ENCODE measurements at places on chromosomes 1 and 21.

- DNase-seq, result no peak
Measured at GRCh38 chr1:205629751-205630150, 2.1 kb downstream of the ELK4 start.

DNA sequence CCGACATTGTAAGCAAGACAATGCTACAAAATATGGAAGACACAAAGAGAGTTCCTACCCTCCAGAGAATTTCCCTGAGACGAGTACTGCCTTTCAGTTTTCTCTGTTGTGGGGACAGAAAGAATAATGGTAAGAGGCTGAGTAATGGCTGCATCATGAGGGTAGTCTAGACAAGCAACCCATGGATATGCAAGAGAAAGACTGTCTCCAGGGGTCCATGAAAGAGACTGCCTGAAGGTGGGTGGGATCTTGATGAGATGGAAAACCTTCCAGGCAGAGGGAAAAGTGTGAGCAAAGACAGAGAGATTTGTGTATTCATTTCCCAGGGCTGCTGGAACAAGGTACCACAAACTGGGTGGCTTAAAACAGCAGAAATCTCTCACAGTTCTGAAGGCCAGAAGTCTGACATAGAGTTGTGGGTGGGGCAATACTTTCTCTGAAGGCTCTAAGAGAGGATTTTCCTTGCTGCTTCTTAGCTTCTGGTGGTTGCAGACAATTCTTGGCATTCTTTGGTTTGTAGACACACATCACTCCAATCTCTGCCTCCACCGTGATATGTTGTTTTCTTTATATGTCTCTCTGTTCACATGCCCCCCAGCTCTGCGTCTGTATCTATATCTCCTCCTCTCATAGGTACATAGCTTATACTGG lies 41.4 kb downstream of the ANP32E start:
- DNase-seq, result no peak

GRCh38 chr1:203645996-203646395 lies 19.4 kb downstream of the ATP2B4 start:
- no peak for DNase-seq

DNA sequence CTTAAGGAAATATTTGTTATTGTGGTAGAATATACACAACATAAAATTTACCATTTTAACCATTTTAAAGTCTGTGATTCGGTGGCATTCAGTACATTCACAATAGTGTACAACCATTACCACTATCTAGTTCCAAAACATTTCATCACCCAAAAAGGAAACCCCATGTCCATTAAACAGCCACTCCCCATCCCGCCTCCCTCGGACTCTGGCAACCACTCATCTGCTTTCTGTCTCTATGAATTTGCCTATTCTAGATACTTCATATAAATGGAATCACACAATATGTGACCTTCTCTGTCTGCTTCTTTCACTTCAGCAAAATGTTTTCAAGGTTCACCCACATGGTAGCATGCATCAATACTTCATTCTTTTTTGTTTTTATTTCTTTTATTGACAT lies 51.3 kb downstream of the PTP4A2 start:
- no peak for DNase-seq

GRCh38 chr21:45259206-45259840 lies 28.4 kb downstream of the POFUT2 start:
- DNase-seq, result no peak

DNA sequence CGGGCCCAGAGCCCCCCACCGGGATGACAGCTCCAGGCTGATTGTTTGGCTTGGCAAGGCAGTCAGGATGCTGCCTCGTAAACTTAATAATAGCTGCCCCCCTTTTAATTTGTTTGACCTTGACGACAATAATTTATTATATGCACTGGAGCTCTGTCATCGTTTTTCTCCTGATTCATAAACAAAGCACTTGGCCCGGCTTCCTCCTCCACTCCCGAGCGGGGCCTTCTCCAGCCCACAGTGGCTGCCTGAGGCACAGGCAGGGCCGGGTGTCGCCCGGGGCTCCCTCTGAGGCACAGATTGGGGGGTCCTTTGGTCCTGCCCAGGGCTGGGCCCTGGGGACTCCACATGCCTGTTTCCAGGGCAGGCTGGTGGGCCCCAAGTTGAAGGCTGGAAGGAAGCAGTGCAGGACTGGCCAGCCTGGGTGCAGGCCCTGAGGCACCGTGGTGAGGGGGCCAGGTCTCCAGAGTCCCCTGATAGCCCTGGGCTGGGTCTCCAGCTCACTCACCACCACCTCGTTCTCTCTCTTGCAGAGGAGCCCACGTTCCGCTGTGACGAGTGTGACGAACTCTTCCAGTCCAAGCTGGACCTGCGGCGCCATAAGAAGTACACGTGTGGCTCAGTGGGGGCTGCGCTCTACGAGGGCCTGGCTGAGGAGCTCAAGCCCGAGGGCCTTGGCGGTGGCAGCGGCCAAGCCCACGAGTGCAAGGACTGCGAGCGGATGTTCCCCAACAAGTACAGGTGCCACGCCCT lies 52.0 kb upstream of the ARHGEF16 start:
- no peak for DNase-seq

GRCh38 chr1:3609016-3609768 lies 2.1 kb downstream of the MEGF6 start:
- DNase-seq, result no peak

GRCh38 chr1:22249928-22250680 lies 107.2 kb upstream of the WNT4 start:
- DNase-seq, result no peak

DNA sequence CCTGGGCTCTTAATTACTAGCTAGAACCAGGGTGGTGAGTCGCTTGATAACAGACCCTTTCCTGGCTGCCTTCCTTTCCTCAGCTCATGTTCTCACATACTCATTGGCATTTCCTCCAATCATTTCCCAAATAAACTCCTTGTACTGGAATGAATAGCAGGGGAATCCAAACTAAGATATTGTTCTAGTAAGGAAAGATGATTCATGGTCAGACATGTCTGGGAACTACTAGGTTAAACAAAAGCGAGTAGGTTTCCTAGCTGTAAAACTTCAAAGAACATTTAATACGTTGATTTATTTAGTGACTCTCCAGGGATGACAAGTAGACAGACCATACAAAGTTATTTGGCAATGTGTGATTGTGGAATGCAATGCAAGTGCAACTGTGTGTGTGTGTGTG lies 121.2 kb upstream of the KCNJ6 start:
- no peak for DNase-seq

- peak; percentile 68 for DNase-seq
Measured at GRCh38 chr1:39901464-39901713, 328 bp downstream of the MYCL start.

- no peak for DNase-seq
Measured at GRCh38 chr21:23131177-23131576, 2133.0 kb downstream of the NCAM2 start.

DNA sequence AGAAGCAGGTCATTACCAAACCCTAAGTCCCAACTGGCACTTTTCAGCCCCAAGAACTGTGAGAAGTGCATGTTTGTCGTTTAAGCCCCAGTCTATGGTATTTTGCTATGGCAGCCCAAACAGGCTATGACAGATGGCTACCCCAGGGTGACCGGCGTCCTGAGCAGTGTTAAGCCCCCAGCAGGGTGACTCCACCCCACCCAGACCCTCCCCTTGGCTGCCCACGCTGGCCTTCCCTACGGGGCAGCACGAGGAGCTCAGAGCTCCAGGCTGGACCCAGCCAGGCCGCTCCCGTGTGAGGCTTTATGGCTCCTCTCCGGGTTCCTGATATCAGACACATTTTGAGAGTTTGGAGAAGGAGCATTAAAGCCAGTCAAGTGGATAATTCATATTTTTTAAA lies 684.0 kb downstream of the PTPRU start:
- no peak for DNase-seq

DNA sequence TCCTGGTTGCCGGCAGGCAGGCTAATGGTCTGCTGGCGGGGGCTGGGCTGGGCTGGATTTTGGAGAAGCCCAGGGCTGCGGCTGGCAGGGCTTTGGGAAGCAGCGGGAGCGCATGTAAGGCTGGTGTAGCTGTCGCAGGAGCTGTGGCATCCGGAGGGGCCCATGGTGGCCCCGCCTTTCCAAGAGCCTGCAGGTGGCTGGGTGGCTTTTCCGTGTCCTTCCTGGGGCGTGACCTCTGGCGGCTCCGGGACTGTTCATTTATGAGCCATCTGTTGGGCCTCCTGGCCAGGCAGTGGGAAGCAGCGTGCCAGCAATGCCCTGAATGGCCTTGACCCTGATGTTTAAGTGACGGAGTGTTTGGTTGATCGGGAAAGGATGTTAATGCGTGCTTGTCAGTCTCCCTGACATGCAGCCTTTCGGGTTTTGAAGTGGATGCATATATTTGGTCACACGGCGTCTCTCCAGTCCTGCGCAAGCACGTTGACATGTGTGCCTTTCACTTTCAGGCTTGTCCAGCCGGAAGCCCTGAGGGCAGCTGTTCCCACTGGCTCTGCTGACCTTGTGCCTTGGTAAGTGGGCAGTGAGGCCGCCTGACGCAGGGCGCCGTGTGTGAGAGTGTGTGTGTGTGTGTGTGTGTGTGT lies 38.5 kb downstream of the AGPAT3 start:
- DNase-seq, result peak; percentile 69

DNA sequence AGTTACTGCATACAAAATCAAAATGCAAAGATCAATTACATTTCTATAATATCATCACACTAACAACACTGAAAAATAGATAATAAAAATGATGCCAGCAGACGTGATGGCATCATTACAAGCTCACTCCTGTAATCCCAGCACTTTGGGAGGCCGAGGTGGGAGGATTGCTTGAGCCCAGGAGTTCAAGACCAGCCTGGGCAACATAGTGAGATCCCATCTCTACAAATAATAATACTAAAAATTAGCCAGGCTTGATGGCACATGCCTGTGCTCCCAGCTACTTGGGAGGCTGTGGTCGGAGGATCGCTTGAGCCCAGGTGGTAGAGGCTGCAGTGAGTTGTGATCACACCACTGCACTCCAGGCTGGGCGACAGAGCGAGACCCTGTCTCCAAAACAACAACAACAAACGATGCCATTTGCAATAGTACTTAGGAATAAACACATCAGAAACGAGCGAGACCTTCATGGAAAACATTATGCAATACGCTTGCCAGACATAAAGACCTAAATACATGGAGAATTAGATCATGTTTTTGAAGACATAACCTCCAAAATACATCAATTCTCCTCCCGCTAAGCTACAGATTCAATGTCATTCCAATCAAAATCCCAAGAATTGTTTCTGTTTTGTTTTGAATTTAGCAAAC lies 86.6 kb upstream of the ERRFI1 start:
- DNase-seq, result no peak

DNA sequence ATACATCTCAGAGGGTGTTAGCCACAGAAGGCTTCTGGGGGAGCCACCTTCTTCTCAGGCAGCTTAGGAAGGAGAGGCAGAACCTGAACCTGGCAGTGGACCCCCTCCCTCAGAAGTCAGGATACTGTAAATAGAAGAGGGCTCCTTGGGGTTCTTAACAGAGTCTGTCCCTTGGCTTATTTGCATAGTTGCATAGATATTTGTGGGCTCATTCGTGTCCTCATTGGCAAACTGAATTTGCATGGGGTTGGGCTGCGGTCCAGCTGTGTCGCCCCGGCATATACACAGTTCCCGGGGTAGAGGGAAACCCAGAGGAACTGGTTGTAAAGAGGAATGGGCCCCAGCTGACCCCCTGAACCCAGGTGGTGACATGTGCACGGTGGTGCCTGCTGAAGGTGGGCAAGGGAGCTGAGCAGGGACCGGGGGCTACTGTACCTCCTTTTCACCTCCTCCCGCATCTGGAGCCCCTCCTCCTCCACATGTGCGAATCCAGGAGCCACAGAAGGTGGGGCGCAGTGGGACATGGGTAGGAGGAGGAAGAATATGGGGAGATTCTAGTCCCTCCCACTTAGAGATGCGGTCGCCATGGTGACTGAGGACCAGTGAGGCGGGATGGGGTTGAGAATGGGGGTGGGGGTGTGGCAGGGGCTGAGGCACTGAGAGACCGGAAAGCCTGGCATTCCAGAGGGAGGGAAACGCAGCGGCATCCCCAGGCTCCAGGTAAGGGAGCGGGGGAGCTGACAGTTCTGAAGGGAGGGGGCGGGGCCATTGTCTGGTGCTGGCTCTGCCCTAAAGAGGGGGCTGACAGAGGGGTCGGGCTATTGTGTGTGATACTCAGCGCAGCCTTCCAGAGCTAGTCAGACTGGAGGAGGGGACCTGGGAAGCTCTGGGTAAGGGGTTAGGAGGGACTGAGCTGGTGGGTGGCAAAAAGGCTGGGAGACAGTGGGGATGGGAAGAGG lies 3.7 kb upstream of the SEMA4A start:
- no peak for DNase-seq

GRCh38 chr1:64183395-64184002 lies 19.9 kb upstream of the UBE2U start:
- DNase-seq, result no peak

GRCh38 chr1:94675373-94675772 lies 133.8 kb upstream of the F3 start:
- no peak for DNase-seq

- no peak for DNase-seq
Measured at GRCh38 chr1:53024117-53024516, 37.9 kb upstream of the PODN start.

DNA sequence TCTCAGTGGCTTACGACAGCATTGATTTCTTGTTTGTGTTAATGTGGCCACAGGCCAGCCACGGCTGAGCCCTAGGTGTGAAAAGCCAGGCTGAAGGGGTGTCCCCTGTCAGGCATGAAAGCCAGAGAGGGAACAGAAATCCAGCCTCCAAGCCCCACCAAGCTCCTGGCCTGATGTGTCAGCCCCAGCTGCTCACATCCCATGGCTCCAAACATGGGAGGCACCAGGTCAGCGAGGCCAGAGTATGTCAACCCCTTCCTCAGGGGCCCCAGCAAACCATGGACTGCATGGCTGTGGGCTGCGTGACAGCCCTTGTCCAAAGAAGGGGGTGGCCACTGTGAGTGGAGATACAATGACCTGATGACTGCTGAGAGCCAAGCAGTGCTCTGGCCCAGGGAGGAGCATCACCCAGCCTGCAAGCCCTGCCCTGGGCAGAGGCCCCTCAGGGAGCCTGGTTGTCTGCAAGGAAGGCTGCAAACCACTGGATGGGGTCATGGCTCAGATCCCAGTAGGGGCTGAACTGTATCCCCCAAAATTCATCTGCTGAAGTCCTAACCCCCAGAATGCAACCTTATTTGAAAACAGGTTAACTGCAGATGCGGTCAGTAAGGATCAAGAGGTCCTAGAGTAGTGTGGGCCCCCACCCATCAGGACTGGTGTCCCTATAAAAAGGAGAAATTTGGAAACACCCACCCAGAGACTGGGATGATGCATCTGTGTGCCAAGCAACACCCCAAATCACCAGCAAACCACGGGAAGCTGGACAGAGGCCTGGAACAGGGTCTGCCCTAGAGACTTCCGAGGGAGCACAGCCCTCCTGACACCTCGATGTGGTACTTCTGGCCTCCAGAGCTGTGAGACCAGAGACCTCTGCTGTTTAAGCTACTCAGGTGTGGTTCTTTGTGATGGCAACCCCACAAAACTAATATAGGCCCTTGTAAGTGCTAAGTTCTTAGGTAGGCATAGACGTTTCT lies 3.3 kb upstream of the MX2 start:
- DNase-seq, result no peak

Data from left ventricle myocardium superior (tissue), 1 donor.